ENCODE measurements at places on chromosomes 7 and 10. TPM values are rescaled to one million over a fixed set of nuclear protein-coding genes. Genes with fewer than 3 reads are reported as not detected.

Gene POU6F2
- 23.4 TPM for total RNA-seq

Gene SFTPD
- 2.1 TPM for total RNA-seq

DNA sequence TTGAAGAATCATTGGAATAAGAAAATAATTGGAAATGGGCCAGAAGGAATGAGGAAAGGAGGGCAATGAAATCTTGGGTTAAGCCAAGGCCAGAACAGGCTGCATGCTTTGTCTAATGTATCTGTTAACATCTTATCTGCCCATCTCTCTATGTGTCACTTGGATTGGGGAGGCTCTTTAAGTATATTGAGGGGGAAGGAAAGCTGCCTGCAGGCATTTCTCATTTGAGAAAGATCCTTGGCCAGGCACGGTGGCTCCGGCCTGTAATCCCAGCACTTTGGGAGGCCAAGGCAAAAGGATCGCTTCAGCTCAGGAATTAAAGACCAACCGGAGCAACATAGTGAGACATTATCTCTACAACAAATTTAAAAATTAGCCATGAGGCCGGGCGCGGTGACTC is 14.3 kb downstream of the PCBD1 start:
- no peak for DNase-seq

DNA sequence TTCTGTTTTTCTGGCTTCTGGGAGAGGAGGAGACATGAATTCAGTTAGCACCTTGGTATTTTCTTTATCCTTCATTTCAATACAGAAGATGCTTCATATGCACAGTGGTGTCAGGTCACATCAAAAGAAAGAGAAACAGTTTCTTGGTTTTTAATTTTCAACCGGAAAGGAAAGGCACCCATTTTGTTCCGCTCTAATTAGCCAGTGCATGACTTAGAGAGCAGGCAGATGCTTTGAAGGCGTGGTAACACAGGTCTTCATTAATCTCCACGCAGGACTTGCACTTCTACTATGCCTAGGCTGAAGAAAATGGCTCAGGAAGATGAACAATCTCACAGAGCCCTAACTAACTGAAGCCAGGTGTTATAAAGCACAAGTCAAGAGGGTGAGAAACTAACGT is 70.4 kb upstream of the ATRNL1 start:
- DNase-seq = no peak

DNA sequence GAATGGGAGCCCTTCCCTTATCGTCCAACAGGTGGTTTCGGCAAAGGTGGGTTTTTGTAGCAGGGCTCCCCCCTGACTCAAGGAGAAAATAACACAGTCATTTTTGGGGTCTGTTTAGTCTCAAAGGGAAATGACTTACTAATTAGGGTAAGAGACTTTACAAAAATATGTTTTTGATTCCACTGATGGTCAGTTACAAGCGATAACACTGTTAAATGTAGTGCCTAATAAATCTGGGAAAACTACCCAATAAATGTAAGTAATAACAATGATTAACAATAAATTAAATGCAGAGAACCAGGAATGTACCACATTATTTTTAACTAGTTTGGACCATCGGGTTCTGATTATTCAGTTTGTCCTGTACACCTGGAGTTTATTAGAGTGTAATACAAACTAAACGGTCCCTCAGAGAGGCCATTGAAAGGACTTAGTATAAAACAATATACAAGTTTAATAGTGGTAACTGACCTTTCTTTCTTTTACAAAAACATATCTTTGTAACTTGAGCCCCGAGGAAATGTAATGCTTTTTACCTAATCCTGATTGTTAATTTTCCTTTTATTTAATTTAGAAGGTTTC is 216.2 kb upstream of the HABP2 start:
- no peak for DNase-seq

GRCh38 chr10:79192677-79193003 is 123.9 kb downstream of the ZMIZ1 start:
- DNase-seq = no peak

- no peak for DNase-seq
These were observed 302.2 kb downstream of the CCDC3 start for GRCh38 chr10:12699258-12699700.

DNA sequence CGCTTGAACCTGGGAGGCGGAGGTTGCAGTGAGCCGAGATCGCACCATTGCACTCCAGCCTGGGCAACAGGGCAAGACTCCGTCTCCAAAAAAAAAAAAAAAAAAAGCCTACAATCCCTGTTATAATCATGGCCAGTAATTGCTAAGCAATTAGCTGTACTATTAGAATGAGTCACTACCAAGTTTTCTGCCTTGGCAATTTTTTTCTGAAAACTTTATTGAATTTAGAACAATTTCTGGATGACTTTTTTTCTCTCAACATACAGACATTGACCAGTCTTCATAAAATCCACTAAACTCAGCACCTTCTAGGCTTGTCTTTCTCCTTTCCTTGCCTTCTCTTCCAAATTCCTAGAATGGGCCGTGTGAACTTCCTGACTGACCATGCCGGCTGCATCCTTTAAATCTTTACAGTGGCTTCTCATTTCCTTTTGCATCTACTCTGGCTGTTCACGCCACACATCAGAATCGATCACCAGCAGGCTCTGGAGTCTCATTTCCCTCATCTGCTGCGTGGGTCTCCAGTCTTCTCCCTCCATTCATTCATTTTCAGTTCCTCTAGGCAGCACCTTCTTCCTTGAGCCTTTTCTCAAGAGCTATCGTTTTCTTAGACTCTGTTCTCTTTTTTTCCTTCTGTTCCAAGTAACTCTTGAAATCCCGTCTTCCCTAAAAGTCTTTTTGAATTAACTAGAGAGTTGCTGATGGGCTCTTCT is 107.9 kb downstream of the KAT6B start:
- DNase-seq = no peak

DNA sequence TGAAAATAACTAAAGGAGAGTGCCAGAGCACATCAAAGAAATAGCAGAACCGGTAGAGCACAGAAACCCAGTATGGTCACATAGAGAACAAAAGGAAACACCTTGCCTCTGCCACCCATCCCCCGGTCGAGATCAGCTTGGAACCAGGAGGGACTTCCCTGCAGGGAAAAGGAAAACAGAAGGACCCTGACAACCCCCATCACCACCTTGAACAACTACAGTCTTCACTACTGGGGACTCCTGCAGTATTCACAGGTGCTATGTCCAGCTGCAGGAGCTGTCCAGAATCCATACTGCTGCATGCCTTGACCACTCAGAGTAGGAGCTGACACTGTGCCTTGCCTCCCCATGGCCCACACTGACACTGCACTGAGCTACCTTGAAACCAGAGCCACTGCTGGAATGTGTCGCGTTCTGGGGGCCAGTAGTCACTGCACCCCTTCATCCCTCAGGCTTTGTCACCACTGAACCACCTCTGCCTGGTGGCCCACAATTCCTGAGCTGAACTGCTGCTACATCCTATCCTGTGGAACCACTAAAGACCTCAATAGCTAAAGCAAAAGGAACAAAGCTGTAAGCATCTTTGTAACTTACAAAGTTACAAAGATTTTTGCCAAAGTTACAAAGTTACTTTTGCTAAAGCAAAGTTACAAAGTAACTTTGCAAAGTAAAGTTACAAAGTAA is 66.8 kb downstream of the TRIL start:
- DNase-seq = no peak

DNA sequence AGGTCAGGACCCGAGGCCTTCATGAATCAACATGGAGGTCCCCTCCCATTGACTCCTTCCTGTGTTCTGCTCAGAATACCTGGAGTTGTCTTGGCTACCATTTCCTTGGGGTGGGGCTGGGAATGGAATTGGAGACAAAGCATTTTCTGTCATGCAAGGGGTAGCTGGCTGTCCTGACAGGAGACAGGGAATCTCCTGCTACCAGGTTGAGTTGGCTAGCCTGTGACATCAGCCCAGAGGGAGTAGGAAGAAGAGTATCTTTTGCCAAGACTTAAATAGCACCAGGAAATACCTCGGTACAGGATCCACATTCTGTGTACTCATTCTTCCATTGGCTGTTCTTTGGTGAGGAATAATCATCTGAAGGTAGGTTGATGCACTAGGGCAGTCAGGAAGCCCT is 4.9 kb downstream of the ZDHHC16 start:
- DNase-seq = no peak

Measured in dorsolateral prefrontal cortex (tissue), 122 donors.